Stimulated activated CD8-positive, alpha-beta memory T cell treated with anti-CD3 and anti-CD28 coated beads, Interleukin-7, amount 100 ng/mL, for 48 hours (primary cell): ENCODE measurements at places on chromosomes 7 and 10.
A peak's percentile ranks its signal among the peaks of the same experiment; 100 is the strongest.

GRCh38 chr7:110541962-110542361, 549.0 kb upstream of the LRRN3 start:
- DNase-seq, result no peak

DNA sequence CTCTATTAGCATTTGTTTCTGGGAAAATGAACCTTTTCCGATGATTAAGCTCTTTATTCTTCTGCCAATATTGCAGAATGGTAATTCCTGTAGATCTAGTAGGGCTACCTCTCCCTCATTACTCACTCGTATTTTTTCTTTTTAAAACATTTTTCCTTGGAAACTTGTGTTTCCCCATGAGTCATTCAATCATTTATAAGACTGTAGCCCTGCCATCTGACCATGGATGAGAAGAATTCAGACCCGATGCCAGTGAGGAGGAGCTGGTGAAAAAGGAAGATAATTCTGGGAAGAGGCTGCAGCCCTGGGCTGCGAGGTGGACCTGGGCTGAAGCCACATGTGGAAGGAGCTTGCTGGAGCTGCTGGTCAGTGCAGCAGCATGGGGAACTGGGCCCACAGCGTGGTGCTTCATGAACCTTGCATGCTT, 242.8 kb downstream of the KLF6 start:
- DNase-seq, result no peak

DNA sequence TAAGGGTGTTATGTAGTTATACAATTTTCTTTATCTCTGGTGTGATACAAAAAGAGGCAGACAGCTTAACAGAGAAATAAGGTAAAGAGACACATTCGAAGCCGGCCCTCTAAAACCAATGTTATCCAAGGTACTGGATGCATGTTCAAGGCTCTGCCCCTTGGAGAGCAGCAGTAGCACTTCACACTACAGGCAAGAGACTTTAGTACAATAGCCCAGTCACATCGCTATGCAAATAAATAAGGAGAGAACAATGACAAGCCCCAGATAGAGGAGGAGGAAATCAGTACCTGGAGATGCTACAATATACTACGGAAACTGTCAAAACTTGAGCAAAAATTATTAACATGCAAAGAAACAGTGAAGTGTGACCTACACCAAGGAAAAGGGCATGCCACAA, 111.1 kb downstream of the ITGB1 start:
- DNase-seq, result no peak

- DNase-seq, result no peak
These were observed 145.1 kb downstream of the C1GALT1 start for GRCh38 chr7:7327423-7327822.

- DNase-seq, result no peak
These were observed 18.6 kb upstream of the GTPBP4 start for GRCh38 chr10:969473-970150.

DNA sequence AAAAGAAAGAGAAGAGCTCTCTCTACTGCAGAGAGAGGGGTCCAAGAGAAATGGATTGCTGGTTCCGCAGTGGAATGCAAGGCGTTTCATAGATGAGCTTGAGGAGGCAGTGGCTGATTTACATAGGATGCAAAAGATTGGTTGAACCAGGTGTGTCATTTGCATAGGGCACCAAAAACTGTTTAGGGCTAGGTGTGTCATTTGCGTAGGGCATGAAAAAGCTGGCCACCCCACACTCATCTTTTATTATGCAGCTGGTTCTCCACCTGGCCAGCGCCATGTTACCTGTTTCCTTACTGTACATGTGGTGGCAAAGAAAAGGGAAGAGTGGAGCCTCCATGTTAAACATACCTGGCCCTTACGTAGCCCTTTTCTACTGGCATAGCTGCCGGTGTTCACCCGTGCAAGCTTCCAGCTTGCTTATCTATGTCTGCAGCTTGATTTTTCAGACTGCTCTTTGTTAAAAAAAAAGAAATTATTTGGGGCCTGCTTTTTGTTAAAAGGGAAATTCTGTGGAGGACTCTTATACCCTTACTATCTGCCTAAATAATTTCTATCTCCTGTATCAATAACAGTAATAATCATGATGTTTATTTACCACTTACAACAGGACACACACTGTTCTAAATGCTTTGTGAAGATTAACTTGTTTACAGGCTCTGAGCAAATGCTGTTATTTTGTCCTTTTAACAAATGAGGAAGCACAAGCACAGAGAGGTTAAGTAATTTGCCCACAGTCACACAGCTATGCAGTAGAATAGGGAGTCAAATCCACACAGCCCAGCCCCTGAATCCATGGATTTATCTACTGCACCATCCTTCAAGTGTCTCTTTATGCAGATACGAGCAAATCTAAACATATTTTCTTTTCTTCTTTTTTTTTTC, 33.3 kb downstream of the CASP7 start:
- no peak for DNase-seq

DNA sequence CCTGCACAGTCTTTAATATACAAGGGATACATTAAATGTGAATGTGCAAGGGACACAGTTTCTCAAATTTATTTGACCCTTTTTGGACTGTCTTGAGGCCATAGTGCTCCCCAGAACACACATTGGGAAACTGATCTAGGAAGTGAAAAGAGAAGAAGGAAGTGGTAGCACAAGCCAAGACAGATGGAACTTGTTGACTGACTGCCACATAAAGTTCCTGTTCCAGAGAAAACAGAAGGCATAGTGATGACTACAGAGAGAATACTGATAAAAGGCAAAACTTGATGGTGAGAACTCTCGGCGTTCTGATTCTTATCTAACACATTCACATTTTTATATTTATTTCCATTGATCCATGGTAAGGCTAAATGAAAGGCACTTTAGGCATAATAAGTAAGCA, 1216.4 kb downstream of the CNTNAP2 start:
- DNase-seq, result no peak

- no peak for DNase-seq
These were observed 1.5 kb downstream of the PLEKHA8 start for GRCh38 chr7:30029696-30030095.

GRCh38 chr10:117163954-117164548, 26.0 kb upstream of the VAX1 start:
- no peak for DNase-seq

DNA sequence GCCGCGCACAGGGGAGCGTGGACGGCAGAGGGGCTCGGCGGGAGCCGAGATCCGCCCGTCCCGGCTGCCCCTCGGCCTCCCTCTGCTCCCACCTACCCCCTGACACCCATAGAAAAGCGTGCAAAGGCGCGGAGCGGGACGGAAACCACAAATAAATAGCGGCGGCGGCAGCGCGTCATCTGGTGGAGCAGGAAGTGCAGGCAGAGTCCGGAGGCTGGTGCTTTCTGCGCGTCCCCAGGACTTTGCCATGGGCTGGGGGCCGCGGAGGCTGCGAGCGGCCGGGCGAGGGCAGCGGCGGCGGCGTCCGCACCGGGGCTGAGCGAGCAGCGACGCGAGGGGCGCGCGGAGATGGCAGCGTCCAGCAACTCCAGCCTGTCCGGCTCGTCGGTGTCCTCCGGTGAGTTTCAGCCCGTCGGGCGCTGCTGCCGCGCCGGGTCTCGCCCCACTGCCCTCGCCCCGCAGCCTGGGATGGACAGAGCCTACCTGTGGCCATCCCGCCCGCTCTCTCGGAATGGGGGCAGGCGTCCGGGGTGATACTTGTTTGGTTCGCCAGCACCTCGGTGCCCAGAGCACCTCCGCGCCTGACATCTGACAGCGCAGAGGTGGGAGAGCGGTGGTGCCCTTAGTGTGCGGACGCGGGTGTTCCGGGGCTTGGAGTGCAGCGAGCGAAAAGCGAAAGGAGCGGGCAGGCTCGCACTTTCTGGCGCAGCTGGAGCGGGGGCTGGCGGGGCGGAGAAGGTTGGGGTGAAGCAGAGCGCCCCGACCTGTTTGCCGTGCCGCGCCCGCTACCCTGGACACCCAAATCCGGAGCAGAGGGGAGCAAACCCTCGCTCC, at the start of gene CHN2:
Gene CHN2 (plus strand): TSS at position 182 of the 834 bp plus-strand sequence.
- peak; percentile 20 for DNase-seq

DNA sequence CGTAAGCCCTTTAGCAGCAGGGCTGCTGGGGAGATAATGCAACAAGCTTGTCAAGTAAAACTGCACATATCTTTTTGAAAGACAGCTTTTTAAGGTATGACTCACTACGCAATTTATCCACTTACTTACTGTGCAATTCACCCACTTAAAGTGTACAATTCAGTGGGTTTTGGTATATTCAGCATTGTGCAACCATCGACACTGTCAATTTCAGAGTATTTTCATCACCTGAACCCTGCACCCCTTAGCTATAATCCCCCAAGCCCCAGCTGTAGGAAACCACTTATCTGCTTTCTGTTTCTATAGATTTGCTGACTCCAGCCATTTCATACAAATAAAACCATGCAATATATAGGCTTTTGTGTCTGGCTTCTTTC, 168.0 kb downstream of the PTPN20 start:
- DNase-seq, result no peak

DNA sequence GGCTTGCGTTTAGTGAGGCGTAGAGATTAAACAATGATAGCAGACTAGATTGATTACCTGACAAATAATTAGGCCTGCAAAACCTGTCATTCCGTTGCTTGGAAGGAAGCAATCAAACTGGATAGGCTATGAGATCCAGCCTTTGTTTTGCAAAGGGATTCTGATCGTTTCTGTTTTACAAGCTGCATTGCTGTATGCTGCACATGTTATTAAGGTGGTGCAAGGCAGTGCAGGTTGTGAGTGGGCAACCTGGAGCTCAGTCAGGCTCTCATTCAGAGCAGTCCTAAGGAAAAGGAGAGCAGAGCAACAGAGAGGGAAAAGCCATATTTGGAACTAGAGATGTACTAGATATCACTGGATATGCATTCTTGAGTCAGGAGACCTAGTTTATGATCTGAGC, 6.9 kb upstream of the NOBOX start:
- DNase-seq, result no peak

- no peak for DNase-seq
These were observed 484.2 kb upstream of the CELF2 start for GRCh38 chr10:10533437-10533836.

DNA sequence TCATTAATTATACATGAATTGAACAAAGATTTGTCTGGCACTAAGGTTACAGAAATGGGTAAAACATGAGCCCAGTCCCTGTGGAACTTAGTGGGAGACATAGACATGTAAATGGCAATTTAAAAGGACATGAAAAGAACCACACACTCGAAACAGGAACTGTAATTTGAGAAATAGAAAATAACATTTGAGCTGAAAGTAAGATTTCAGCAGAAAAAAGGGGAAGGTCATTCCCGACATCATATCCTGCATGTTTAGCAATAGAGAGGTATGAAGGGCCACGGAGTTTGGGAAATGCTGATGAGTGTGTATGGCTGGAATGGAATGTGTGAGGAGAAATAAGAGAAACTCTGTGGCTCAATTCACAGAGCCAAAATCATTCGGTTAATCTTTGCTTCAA, 175.4 kb upstream of the AHR start:
- no peak for DNase-seq

GRCh38 chr7:33645104-33645503, 260.2 kb upstream of the BMPER start:
- DNase-seq, result no peak

DNA sequence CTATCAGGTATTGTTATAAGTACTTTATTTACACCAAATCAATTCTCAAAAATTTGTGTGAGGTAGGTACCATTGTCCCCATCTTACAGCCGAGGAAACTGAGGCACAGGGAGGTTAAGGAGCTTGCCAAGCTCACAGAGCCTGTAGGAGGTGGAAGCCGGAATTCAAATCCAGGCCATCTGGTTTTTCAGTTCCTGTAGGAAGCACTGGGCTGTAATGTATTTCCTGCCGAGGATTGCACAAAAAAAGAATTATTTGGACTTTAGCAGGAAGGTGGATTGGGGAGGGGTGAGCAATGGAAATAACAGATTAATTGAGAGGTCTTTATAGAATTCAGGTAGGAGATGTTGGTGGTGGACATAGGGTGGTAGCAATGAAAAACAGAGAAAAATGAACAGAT, 315.3 kb upstream of the AUTS2 start:
- DNase-seq, result no peak

DNA sequence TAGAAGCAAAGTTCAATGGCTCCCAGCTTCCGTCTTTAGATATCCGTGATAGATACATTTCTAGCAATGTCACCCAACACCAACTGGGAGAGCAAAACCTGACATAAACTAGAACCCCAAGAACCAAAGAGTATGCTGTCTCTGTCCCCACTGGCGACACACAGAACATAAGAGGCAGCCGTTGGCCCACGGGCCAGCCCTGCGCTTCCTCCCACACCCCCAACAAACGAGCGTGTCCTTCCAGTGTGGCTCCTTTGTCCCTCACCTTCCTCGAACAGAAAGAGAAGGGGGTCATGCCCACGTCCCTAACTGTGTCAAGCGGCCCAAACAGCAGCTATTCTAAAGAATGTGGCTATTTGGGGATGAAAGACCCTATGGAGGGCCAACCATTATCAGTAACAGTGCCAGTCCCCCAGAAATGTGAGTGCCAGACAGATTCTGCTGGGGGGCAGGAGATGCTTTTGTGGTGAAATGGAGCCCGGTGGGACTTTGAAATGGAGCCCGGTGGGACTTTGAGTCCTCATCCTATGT, 171.9 kb downstream of the USP6NL start:
- no peak for DNase-seq

DNA sequence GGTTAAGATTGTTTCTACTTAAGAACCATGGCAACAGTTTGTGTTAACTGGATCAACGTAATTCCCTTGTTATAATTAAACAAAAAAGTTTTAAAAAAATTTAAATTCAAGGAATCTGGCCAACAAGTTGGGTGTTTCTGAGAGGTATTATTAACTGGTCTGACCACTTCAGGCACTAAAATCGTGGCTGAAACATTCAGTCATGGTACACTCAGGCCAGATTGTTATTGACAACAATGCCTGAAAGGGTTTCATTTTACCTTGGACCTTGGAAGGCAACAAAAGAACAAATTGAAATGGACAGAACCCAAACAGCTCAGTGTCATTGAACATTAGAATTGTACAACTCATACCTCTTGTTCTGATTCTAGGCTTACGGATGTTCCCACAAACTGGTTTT, 103.3 kb upstream of the ARMC3 start:
- no peak for DNase-seq

- DNase-seq, result no peak
These were observed 62.6 kb upstream of the PLPP4 start for GRCh38 chr10:120394446-120394845.

DNA sequence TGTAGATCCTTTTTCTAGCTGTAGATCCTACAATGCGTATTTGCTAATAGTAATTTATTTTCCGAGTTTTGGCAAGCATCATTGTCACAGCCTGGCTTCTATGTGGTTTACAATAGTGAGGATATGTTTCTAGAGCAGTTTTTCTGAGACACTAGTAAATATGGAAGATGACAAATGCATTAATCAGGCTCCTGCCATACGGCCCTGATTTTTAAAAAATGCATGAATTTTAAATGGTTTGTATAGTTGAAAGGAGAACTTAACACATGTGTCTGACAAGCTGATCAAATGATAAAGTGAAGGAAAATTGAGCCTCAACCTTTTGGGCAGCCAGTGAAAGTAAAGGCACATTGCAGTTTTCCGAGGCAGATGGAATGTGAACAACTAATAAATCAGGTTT, 354.1 kb downstream of the EXOC4 start:
- DNase-seq, result no peak

DNA sequence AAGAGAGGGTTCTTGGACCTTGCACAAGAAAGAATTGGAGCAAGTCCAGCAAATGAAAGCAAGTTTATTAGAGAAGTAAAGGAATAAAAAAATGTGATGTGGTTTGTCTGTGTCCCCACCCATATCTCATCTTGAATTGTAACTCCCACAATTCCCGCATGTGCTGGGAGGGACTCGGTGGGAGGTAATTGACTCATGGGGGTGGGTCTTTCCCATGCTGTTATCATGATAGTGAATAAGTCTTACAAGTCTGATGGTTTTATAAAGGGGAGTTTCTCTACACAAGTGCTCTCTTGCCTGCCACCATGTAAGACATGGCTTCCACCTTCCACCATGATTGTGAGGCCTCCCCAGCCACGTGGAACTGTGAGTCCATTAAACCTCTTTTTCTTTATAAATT, 39.2 kb upstream of the FZD9 start:
- no peak for DNase-seq
